Stimulated activated CD8-positive, alpha-beta memory T cell treated with anti-CD3 and anti-CD28 coated beads, Interleukin-2, amount 100 ng/mL, for 48 hours (primary cell): ENCODE measurements at places on chromosomes 7 and 10.

DNA sequence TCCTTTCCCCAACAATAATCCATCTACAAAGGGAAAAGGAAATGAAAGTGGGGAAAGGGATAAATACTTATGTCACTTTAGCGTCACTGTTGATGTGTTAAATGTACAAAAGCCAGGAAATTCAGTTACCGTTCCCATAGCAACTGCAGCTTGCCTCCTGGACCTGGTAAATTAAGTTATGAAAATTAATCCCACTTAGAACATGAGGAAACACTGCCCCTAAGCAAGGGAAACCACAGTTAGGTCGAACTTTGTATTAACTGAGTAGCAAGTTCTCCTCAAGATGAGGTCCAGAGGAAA lies 338.2 kb upstream of the AOAH start:
- DNase-seq: no peak

GRCh38 chr10:100356067-100357017 lies 9.3 kb downstream of the SCD start:
- no peak for DNase-seq

DNA sequence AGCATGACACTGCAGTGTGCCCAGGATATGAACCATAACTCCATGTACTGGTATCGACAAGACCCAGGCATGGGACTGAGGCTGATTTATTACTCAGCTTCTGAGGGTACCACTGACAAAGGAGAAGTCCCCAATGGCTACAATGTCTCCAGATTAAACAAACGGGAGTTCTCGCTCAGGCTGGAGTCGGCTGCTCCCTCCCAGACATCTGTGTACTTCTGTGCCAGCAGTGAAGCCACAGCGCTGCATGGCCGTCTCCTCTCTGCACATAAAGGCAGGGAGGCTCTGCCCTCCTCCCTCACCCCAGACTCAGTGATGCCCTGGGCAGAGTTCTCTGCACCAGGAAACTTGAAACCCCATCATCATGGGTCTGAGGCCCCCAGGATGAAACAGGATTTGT lies 70.7 kb upstream of the PRSS58 start:
- no peak for DNase-seq

GRCh38 chr10:50517626-50518025 lies 106.1 kb downstream of the SGMS1 start:
- DNase-seq: no peak

DNA sequence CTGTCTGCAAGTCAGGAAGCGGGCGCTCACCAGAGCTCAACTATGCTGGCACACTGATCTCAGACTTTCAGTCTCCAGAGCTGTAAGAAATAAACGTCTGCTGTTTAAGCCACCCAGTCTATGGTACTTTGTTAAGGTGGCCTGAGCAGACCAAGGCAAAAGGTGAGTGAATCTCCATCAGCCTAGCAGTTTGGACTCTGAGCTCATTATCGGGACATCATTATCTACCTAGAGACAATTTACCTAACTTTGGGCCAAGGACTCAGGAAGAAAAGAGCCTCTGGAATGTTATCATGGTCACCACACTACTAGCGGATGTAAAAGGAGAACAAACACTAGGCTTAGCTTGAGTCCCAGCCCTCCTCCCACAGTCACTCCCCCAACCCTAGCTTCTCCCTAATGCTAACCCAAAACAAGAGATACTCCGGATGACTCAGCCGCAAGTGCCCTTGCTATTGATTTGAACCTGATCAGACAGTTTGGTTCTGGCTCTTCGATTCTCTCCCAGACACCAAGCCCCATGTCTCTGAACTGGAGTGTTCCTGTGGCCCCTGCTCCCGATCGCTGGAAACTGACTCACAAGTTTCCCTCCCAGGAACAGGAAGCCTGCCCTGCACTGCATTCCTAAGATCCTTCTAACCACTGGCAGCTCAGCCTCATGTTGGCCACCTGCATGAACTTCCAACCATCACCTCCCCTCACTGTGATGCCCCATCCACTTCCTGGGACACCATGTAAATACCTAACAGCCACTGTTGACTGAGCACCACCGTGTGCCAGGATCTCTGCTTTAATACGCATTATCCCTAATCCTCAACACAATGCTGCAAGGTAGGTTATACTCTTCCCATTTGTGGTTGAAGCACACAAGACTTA lies 34.5 kb downstream of the CREB3L2 start:
- no peak for DNase-seq

- no peak for DNase-seq
Measured at GRCh38 chr10:76456197-76456596, 1024.8 kb downstream of the LRMDA start.

GRCh38 chr7:102005933-102006480 lies 188.6 kb downstream of the CUX1 start:
- DNase-seq: no peak

GRCh38 chr7:155247479-155248365 lies 50.0 kb upstream of the INSIG1 start:
- DNase-seq: no peak

- DNase-seq: no peak
Measured at GRCh38 chr7:51303142-51303525, 13.5 kb downstream of the COBL start.

- no peak for DNase-seq
Measured at GRCh38 chr7:82477733-82478515, 34.3 kb upstream of the CACNA2D1 start.

DNA sequence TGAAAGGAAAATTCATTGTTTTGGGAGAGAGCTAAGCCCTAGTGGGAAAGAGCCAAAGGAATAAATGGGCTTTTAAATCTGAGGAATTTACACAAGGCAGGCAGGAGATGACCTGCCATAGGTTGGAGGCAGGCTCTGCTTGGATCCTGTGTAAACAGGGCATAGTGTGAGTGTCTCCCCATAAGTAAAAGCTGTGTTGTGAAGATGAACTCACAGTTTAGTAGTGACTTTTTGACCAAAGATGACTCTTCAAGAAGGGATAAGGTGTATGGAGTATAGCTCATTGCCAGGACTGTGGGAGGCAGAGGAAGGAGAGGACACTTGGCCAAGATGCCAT lies 63.2 kb downstream of the KAT6B start:
- DNase-seq: no peak
